Naive thymus-derived CD4-positive, alpha-beta T cell (primary cell): ENCODE measurements at places on chromosomes 7 and 10.

- no peaks in the 10 kb centered on the region for H3K36me3 ChIP-seq
- no peaks in the 10 kb centered on the region for H3K4me1 ChIP-seq
- DNase-seq = no peak
- H3K27me3 ChIP-seq = peaks cover 5% of the 10 kb centered on the region
Measured at GRCh38 chr7:104328970-104329825, 795 bp downstream of the LHFPL3 start.

DNA sequence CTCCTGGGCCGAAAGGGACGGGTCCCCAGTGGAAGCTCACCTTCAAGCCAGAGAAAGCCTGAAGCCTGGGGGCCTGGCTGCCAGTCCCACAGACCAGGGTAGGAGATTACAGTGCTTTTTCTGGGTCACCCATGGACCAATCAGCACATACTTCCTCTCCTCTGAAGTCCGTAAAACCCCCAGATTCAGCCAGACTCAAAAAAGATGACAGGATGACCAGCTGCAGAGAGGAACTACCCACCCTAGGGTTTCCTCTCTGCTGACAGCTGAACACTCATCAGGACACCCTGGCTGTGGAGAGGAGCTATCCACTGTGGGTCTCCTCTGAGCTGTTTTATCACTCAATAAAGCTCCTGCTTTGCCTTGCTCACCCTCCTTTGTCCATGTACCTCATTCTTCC lies 78.0 kb downstream of the SAMD9 start:
- no peak for DNase-seq
- H3K27me3 ChIP-seq = peaks cover 5% of the 10 kb centered on the region
- H3K27ac ChIP-seq = no peak overlapping the region
- H3K4me1 ChIP-seq = no peaks in the 10 kb centered on the region
- H3K36me3 ChIP-seq = no peaks in the 10 kb centered on the region

DNA sequence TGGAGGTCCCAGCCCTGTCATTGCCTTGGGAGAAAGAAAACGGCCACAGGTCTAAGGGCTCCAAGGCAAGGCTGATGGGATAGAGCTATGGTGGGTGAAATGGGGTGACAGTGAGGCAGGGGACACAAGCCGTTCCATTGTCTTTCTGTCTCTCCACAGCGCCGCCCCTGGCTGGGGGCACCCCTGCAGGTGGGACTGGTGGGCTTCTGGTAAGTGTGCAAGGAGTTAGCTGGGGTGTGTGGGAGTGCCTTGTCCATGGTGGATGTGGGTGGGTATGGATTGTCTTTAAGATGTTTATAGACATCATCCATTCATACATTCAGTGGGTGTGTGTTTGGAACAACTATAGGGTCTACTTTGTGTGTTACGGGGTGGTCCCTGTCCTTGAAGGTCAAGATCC lies 7.5 kb downstream of the SFXN3 start:
- no peak overlapping the region for H3K4me3 ChIP-seq
- H3K4me1 ChIP-seq = peaks cover 5% of the 10 kb centered on the region
- peaks cover 28% of the 10 kb centered on the region for H3K36me3 ChIP-seq
- H3K27me3 ChIP-seq = no peaks in the 10 kb centered on the region
- H3K27ac ChIP-seq = no peak overlapping the region

GRCh38 chr10:14200698-14201544 lies 129.8 kb downstream of the FRMD4A start:
- no peak overlapping the region for H3K4me3 ChIP-seq
- no peaks in the 10 kb centered on the region for H3K27me3 ChIP-seq
- no peaks in the 10 kb centered on the region for H3K4me1 ChIP-seq
- no peak overlapping the region for H3K27ac ChIP-seq

- peaks cover 6% of the 10 kb centered on the region for H3K4me1 ChIP-seq
- H3K27me3 ChIP-seq = no peaks in the 10 kb centered on the region
- peaks cover 7% of the 10 kb centered on the region for H3K36me3 ChIP-seq
- no peak overlapping the region for H3K4me3 ChIP-seq
- no peak for DNase-seq
Measured at GRCh38 chr10:114975091-114975490, 37.1 kb downstream of the TRUB1 start.

DNA sequence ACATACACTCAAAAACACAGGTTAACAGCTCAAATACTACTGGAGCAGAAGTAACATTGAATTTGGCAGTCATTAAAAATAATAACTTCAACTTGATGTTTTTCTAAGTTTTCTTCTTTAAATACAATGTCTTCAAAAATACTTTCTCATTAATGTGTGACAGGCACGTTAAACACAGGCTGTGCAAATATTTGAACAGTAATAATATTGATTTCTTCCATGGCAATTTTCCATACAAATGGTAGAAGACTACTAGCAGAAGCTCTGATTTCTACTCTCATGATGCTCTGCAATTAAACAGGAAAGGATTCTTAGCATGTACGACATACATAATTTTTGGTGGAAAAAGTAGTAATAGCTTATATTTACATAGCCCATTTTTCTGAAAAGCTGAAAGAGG lies 47.4 kb downstream of the NRP1 start:
- H3K27ac ChIP-seq = no peak overlapping the region
- no peaks in the 10 kb centered on the region for H3K36me3 ChIP-seq
- H3K27me3 ChIP-seq = no peaks in the 10 kb centered on the region
- H3K4me1 ChIP-seq = no peaks in the 10 kb centered on the region
